ENCODE measurements at places on chromosomes 11 and 22.

DNA sequence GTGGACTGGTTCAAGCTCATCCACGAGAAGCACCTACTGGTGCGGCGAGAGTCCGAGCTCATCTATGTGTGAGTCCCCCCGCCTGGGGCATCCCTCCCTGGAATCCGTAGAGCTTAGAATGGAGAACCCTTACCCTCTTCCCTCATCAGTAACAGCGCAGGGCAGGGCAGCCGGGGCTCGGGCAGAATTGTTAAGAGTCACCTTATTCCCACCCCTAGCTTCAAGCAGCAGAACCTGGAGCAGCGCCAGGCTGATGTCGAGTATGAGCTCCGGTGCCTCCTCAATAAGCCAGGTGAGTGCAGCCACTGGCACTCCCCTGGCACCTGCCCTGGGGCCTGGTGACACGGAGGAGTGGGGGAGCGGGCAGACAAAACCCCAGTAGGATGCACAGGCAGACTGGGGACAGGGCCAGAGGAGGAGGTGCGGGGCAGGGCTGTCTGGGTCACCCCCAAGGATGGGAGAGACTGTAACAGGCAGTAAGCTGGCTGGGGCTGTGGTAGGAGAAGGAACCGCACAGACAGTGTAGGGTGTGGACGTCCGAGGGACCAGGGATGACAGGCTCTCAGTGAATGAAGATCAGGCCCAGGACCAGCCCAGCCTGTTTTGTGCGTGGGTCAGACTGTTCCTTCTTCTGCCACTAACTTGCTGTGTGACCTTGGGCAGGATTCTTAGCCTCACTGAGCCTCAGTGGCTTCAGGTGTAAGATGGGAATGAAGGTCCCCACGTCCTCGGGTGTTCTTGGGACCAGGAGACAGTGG is 20.4 kb downstream of the C22orf23 start:
- DNase-seq: no peak

- no peak for DNase-seq
Observed at GRCh38 chr22:17733466-17733865, 40.8 kb downstream of the BID start.

GRCh38 chr11:84091212-84091986 is 805.2 kb upstream of the CCDC90B start:
- no peak for DNase-seq

DNA sequence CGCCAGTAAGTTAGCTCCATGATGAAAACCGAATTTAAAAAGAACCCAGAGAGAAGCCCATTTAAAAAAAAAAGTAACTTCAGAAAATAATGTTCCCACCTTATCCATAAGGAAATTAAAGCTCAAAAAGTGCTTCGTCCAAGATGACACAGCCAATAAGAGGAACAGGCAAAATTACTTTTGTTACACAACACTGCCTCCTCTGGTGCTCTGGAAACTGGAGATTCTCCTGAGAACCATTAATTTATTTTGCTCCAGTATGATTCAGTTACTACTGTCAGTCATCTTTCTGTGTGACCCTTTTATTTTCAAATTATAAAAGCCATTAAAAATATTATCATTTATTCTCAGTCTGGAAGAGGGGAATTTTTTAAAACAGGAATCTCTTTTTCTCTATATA is 2.0 kb downstream of the IFT27 start:
- no peak for DNase-seq

GRCh38 chr11:8831861-8832260 is 79.1 kb upstream of the AKIP1 start:
- DNase-seq: no peak

DNA sequence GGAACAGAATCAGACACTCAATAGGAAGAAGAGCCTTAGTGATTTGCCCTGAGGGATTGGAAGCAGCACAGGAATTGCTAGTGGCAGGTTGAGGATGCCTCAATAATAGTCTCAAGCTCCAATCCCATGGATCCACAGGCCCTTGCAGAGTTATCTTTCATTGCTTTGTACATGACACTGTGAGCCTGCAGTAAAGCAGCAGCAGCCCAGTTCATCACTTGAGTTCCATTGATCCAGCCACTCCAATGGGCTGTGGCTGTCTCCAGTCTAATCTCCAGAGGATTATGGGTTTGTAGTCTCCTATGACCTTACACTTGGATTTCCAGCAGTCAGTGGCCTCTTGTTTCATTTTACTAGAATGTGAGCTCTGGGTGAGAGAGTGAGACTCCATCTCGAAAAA is 45.4 kb downstream of the AAMDC start:
- no peak for DNase-seq

- DNase-seq: no peak
Observed at GRCh38 chr11:6323291-6323905, 3.1 kb upstream of the CAVIN3 start.

DNA sequence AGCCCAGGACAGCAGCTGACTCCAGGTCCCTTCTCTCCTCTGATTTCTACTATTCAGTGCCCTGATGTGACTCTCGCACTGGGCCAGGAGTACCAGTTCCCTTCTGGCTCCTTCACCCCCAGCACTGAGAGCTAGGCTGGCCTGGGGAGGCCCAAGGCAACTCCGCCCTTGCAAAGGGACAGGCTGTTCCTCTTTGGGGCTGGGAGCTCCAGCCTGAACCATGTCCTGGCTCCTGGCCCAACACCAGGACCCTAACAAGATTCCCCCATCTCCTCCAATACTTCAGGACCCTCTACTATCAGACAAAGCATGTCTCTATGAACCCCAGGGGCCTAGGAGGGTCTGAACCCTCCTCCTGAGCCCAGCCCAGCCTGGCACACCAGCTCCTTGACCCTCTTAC is 12.5 kb downstream of the CREB3L1 start:
- no peak for DNase-seq

DNA sequence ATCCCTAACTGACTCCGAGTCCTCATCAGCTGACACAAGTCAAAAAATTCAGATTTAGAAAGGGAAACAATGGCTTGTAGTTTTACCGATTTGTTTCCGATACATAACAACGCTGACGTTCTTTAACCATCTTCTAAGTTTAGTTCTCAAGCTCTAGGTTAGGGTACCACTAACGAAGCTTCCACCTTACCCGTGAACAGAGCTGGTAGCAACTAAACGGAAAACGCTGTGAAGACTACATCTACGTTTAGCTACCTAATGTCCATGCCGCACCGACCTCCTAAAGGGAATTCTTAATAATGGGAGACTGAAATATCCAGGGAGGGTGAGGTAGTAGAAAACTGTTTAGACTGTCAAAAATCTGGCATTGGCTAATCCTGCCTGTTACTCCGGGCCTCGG is 1.0 kb downstream of the NUP98 start:
- DNase-seq: no peak

GRCh38 chr22:19523240-19524169 is 705 bp downstream of the CLDN5 start:
- peak; percentile 30 for DNase-seq

DNA sequence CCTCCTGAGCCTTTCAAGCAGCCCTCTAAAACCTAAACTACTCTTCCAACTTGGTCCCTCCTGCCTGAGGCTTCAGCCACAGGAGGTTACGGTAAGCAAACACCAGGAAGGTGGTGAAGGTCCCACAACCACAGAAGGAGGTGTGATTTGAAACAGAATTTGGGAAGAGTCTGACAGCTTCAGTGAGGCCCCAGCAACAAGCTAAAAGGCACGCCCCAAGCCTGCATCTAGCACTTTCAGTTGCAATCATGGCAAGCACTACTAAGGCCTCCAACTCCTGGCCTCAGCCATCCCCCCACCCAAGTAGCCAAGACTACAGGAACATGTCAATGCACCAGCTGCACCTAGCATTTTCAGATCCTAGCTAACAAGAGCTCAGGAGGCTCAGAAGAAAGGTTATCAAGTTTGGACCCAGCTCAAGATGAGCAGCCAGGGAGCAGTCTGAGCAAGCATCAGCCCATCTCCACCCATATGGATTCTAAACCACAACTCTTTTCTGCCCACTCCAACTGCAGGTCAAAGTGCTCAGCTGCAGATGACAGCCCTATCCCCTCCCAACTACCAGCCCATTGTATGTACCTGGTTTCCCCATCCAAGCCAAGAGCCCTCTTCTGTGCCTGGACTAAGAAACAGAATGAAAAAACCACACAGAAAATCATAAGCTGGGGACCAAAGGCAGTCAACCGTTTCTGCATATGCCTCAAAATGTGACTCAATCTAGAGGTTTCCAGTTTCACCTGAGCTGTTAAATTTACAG is 10.4 kb upstream of the AHNAK start:
- DNase-seq: peak; percentile 78

- DNase-seq: no peak
Observed at GRCh38 chr11:125649465-125650166, 24.7 kb downstream of the CHEK1 start.

DNA sequence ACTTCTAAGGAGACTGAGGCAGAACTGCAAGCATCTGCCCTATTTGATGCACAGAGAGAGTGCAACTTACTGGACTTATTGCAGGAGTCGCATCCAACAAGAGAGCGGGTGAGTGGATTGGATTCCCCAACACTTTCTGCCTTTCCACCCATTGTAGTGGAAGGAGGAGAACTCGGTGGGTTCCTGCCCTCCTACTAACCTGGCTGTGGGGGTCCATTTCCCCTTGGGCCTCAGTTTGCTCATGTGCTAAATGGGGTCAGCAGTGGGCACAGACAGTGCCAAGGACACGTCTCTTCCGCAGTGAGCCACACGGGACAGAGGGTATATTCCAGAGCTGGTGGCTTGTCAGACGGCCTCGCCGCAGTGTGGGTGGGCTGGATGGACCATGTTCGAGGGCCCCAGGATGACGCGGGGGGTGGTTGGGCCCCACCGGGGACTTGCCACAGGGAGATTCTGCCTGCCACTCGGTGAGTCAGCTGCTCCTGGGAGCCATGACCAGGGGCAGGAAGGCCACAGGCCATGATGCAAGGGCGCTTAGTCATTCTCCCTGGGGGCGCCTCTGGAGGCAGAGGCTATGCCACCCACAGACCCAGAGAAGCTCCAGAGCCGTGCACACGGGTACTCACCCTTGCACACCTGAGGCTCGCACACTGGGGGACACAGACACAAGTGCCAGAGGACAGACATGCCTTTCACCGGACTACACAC is 8.2 kb downstream of the ALX4 start:
- DNase-seq: no peak

DNA sequence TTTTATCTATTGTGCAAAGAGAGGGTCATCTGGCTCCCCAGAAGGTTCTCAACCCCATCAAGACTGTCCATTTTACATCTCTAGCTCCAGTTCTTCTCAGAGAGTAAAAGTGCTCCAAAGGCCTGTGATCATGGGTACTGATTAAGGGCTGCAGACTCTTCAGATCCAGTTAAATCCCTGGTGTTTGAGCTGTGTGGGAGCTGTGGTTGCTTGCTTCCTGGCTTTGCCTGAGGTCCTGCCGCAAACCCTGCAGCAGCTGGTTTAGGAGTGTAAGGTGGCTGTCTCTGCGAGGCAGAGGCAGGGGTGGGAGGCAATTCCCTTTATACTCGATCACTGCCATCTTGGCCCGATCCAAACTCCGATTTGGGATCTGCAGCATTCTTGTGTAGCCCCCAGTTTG is 1.2 kb downstream of the MRPL17 start:
- no peak for DNase-seq

DNA sequence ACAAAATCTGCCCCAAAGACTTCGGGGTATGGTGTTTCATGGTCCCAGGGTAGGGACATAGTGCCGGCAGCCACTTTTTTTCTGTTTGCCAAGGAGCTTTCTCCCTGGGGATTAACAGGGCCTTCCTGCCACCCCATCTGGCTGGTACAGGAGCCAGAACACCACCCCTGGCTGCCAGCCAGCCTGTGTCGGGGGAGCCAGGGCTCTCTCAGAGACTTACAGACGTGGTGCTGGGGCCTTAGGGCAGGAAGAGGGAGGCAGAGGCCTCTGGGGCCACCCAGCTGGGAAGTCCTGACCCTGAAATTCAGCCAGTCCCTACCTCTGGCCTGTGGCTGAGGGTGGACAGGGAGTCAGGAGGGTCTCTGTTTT is 52.4 kb upstream of the CDON start:
- no peak for DNase-seq
